ENCODE measurements at places on chromosomes 6 and 20. TPM values are rescaled to one million over a fixed set of nuclear protein-coding genes. Genes with fewer than 3 reads are reported as not detected.

Gene MCCD1
- not detected for total RNA-seq

Gene MOG
- not detected for total RNA-seq

Gene UBR2
- total RNA-seq: 30.8 TPM

Gene ZNFX1
- total RNA-seq: 61.5 TPM

Gene FAM217A
- not detected for total RNA-seq

Gene PLTP
- total RNA-seq: 3.2 TPM
